ENCODE measurements at places on chromosomes 12 and 14. TPM values are rescaled to one million over a fixed set of nuclear protein-coding genes. Genes with fewer than 3 reads are reported as not detected.

GRCh38 chr12:31655208-31655607 lies 4.3 kb upstream of the ETFBKMT start:
- H3K27me3 ChIP-seq, result no peaks in the 10 kb centered on the region
- peaks cover 8% of the 10 kb centered on the region for H3K4me1 ChIP-seq
- no peaks in the 10 kb centered on the region for H3K36me3 ChIP-seq

The MYH7 gene
- polyA plus RNA-seq, result 558 TPM

DNA sequence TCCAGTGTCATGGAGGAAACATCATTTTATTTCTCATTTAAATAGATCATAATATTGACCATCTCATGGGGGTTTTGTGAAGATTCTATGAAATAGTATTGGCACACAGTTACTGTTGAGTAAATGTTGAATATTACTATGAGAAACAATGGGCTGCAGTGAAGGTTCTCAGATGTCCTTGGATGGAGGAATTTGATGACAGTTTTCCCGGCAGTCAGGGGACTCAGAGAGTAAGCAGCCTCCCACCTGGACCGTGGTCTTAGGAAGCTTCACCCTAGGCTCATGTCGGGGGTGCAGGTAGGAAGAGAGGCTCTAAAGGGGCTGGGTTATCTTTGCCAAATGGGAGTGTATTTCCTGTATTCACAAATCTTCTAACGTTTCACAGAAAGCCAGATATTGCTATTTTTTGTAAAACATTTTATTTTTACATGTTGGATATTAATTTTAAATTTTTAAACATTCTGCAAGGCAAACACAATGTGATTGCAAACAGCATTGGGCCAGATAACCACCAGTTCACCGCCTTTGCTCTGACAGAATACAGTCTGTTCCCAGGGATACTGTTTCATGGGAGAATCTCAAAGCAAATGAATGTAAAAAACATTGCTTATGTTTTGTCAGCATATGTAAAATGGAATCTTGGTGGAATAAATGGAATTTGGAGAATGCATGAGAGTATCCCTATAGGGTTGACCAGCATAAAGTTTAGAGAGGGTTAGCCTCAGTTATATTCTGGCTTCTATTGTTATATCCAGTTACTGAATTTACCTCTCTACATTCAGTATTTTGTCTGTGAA lies 380.8 kb upstream of the TMEM132C start:
- peak; percentile 88 for DNase-seq
- H3K27ac ChIP-seq, result peak overlapping the region; percentile 67
- H3K4me3 ChIP-seq, result no peak overlapping the region
- H3K4me1 ChIP-seq, result peaks cover 3% of the 10 kb centered on the region

GRCh38 chr14:99323603-99324185 lies 51.7 kb upstream of the BCL11B start:
- H3K36me3 ChIP-seq, result no peaks in the 10 kb centered on the region
- H3K27me3 ChIP-seq, result peaks cover 6% of the 10 kb centered on the region
- peaks cover 5% of the 10 kb centered on the region for H3K4me1 ChIP-seq
- no peak overlapping the region for H3K4me3 ChIP-seq

- H3K4me3 ChIP-seq, result no peak overlapping the region
- DNase-seq, result no peak
- H3K36me3 ChIP-seq, result no peaks in the 10 kb centered on the region
- H3K4me1 ChIP-seq, result peaks cover 12% of the 10 kb centered on the region
Measured at GRCh38 chr14:51317373-51317772, 77.3 kb downstream of the TMX1 start.

GRCh38 chr12:101713059-101713682 lies 15.7 kb downstream of the CHPT1 start:
- peak; percentile 68 for DNase-seq
- no peak overlapping the region for H3K4me3 ChIP-seq
- H3K4me1 ChIP-seq, result no peaks in the 10 kb centered on the region
- no peak overlapping the region for H3K27ac ChIP-seq
- H3K36me3 ChIP-seq, result no peaks in the 10 kb centered on the region
- H3K27me3 ChIP-seq, result no peaks in the 10 kb centered on the region

DNA sequence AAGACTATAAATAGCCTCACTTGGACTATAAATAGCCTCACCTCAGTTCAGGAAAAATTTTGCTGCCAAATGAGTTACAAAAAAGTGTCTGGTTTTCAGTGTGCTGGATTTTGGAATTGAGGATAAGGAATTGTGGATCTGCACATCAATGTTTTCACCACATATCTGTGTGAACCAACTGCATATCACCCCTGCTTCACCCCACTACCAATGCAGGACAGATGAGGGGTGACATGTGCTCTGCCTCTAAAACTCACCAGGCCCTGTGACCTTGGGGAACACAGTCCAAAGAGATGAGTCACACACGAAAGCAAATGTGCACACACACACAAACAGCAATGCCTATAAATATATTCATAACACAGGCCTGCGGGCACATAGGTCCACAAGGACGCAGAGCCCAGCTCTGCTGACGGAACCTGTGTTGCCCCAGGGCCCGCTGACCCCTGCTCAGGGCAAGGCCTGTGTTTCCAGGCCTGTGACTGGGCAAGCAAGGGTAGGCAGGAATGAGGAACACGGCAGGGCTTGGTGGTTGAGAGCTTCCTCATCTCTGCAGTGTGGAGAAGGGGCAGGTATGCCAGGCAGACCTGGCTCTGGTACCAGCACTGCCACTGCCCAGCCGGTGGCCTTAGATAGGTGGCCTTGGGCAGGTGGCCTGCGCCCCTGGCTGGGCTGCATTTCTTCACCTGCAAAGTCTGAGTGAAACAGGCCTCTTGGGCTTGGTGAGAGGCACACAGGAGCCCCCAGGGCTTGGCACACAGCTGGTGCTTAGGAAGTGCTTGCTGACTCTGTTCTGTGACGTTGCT lies 82.4 kb downstream of the ARL6IP4 start:
- H3K36me3 ChIP-seq, result no peaks in the 10 kb centered on the region
- no peak overlapping the region for H3K4me3 ChIP-seq
- peak overlapping the region; percentile 70 for H3K27ac ChIP-seq
- DNase-seq, result peak; percentile 60

- H3K27me3 ChIP-seq, result no peaks in the 10 kb centered on the region
- H3K4me1 ChIP-seq, result no peaks in the 10 kb centered on the region
- peaks cover 23% of the 10 kb centered on the region for H3K36me3 ChIP-seq
- H3K27ac ChIP-seq, result no peak overlapping the region
Measured at GRCh38 chr12:62305778-62306177, 45.6 kb downstream of the USP15 start.

Data from muscle of leg (tissue), 16 donors.